Nucleus accumbens (tissue), 56 donors: ENCODE measurements at places on chromosomes 1 and 21.

GRCh38 chr1:154743526-154744036 is 126.5 kb downstream of the KCNN3 start:
- DNase-seq: no peak

DNA sequence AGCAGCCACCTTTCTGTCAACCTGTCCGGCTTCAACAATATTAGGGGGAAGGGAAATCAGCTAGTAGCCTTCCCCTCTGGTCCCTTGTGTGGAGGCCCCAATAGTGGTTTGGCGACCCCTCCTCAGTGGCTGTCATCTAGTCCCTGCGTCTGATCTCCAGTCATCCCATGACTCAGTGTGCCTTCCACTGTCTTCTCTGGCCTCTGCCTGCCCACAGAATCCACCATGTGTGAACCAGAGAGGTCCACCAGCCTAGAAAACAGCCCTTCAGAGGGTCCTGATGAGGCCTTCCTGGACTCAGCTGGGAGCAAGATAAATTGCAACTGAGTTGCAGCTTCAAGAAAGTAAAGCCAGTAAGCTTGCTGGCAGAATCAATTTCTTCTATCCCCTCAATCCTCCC is 3.8 kb upstream of the ATXN7L2 start:
- no peak for DNase-seq

- no peak for DNase-seq
Measured at GRCh38 chr1:221573756-221574155, 168.1 kb downstream of the DUSP10 start.

- no peak for DNase-seq
Measured at GRCh38 chr21:44722731-44723130, 11.4 kb upstream of the TSPEAR start.

GRCh38 chr1:226867461-226868054 is 2.9 kb upstream of the PSEN2 start:
- no peak for DNase-seq

GRCh38 chr1:201217851-201218250 is 27.2 kb downstream of the IGFN1 start:
- DNase-seq: no peak

DNA sequence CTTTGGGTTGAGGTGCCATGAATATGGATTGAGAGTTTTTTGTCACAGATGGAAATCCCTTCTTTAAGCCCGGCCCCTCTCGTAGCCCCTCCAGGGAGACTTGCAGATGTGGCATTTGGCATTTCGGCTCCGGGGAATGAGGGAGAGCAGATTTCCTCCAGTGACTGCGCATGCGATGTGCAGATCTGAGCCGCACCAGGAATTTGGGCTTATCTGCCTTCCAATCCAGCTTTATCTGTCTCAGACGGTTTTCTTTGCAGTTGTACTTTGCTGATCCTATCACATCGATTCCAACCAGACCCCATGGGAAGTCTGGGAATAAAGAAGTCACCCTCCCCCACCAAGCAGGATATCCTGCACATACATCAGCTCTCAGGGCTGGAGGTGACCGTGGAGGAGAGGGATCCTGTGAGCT is 11.7 kb downstream of the KIF26B start:
- DNase-seq: no peak

DNA sequence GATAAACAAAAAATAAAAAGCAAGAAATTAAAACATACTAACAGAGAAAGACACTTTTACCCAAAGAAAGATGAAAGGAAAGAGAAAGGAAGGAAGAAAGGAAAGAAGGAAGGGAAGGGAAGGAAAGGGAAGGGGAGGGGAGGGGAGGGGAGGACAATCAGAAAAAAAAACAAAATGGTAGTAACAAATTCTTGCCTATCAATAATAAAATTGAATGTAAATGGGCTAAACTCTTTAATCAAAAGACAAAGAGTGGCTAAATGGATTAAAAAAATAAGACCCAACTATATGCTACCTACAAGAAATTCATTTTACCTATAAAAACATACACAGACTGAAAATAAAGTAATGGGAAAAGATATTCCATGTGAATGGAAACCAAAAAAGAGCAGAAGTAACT is 372.9 kb upstream of the NFIA start:
- no peak for DNase-seq

DNA sequence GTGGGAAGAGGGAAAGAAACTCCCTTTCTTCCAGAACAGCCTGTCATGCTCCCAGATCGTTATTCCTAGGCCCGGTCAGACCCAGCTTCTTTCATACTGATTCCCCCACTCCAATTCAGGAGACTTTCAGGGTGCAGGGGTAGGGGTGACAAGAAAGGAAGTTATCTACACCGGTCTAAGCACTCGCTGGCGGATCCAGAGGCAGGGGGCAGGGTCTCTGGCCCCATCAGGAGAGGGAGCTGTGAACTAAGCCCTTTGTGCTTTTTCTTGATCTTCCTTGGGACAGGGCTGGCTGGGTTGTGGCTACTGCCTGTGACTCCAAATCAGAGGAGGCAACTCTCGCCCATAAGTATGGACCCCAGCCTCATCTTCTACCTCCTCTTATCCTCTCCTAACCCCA is 44.3 kb downstream of the NEK2 start:
- no peak for DNase-seq

DNA sequence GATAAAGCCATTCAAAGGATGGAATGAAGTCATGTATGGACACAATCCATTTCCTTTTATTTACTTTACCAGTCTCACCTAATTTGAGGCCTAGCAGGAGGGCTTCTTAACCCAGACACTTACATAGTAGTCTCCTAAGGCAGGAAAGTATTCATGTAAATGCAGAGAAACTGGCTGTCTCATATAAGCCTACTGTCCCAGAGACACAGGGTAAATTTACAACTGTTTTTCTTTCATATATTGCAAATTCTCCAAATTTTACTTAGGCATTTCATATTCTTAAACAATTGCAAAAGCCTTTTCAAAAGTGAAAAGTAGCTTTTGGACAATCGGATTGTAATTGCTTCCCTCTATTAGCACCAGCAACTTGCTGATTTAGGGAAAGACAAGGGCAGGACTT is 29.9 kb downstream of the SPAG17 start:
- DNase-seq: no peak

GRCh38 chr1:41383094-41383852 is 22.0 kb downstream of the FOXO6 start:
- no peak for DNase-seq

DNA sequence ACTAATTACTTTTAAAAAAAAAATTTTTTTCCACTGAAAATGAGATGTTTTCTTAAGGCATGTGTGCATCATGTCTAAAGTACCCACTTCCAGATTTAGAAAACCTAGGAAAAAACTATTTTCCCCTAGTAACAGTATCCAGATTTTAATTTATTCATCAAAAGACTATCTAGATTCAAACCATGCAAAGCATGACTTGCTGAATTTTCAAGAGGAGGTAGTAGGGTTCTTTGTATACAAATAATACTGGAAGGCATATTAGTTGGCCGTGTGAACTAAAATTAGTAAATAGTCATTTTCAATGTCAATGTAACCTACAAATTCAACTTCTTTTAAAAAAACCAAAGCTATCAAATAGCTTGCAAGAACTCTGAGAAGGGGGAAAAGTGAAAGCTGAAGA is 189.5 kb downstream of the CLEC20A start:
- DNase-seq: no peak

DNA sequence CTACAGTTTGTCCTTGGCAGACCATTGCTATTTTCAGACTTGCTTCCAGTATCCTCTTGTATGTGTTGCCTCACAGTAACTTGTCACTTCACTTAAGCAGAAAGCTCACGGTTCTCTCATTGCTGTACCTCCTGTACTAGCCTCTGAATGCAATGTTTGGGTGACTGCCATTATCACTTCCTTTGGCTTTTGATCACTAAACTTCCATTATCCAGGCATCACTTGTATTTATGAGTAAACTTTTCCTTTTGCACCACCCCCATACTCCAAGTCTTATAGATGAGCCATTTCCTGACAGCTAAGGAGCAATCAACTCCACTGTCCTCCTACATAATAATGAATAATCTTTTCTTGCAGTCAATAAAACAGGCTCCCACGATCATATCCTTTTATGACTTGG is 255.3 kb downstream of the PDE4B start:
- no peak for DNase-seq

- peak; percentile 15 for DNase-seq
Measured at GRCh38 chr1:39957299-39958015, 2.5 kb downstream of the MFSD2A start.

DNA sequence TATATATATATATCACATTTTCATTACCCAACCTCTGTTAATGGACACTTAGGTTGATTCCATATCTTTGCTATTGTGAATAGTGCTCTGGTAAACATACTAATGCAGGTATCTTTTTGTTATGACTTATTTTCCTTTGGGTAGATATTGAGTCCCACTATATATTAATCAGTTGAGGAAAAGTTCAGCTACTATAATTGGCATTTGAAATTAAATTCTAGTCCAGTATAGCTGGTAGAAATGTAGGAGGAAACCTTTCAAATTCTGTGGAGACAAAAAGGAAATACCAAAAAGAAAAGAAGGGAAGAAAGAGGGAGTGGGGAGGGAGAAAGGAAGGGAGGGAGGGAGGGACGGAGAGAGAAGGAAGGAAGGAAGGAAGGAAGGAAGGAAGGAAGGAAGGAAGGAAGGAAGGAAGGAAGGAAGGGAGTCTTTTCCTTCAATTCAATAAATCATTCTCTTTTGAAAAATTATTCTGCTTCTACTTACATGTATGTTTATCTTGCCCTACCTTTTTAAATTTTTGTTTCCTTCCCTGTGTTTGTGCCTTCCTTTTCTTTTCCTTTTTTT is 311.9 kb downstream of the TPR start:
- DNase-seq: no peak

GRCh38 chr1:182051938-182052337 is 9.6 kb downstream of the ZNF648 start:
- no peak for DNase-seq

GRCh38 chr1:245118066-245118465 is 36.7 kb upstream of the KIF26B start:
- DNase-seq: no peak

DNA sequence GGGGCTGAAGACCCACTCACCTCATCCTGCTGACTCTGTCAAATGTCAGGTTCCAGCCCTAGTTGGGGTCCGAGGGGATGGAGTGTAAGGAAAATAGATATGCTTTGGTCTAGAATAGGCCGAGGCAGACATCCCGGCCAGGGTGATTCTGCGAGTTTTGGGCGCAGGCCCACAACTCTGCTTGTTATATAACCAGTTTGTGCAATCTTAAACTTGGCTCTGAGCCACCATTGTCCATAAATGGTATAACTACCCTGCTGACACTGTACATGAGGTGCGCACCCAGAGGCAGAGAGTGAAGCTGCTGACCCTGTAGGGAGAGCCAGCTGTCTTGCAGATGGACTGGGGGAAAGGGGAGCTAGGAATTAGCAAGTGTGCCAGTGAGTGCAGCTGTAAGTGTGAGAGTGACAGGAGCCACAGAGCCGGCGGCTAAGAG is 1388.8 kb downstream of the AMY1C start:
- DNase-seq: no peak

GRCh38 chr1:77424236-77424635 is 142.4 kb downstream of the AK5 start:
- DNase-seq: no peak
